Activated gamma-delta T cell treated with anti-CD3 and anti-CD28 coated beads, Interleukin-2, amount 50 U/mL, for 16 hours (primary cell): ENCODE measurements at places on chromosomes 3 and 15.
A peak's percentile ranks its signal among the peaks of the same experiment; 100 is the strongest.

DNA sequence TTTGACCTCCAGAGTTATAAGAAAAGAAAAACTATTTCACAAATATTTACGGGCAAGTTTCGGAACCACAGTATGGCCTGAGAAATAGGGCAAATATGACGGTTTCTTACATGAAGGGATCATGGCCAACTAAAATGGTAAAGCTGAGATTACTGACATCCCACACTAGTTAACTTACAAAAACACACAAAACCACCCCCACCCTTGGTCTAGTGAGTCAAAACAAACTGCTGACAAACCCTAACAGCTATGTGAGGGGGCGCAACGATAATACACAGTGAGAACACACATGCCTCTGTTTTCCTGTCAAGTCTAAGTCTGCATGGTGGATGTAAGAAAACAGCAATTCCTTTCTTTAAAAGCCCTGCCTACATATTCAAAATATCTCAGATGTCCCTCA is 32.3 kb downstream of the CBLB start:
- DNase-seq: no peak

DNA sequence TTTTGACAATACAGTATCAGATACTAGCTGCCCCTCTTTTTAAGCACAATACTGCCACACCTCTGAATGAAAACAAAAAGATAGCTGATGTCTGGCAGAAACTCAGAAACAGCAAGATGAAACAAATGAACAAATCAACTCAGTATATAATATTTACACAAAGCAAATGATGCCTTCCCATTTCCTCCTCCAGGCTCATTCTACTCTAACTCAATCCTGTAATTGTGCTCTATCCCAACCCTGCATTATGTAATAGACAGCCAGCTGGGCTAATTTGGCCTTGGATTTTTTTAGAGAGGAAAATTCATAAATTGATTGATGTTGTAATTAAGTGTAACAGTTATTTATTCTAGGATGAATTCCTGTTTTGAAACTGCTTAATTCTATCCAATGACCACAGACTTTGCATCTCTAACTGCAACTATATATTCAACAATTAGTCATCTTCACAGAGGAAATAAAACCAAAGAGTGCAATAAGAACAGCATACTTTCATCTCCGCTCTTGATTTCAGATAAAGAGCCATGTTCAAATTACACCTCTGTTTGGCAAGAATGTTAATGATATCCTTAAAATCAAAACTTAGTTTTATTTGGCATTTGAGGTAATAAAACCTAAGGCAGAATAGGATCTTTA is 6.1 kb downstream of the ATG3 start:
- no peak for DNase-seq

- DNase-seq: no peak
These were observed 595.4 kb downstream of the CADM2 start for GRCh38 chr3:85554153-85554552.

- no peak for DNase-seq
These were observed 80.2 kb downstream of the ARNT2 start for GRCh38 chr15:80484333-80484864.

DNA sequence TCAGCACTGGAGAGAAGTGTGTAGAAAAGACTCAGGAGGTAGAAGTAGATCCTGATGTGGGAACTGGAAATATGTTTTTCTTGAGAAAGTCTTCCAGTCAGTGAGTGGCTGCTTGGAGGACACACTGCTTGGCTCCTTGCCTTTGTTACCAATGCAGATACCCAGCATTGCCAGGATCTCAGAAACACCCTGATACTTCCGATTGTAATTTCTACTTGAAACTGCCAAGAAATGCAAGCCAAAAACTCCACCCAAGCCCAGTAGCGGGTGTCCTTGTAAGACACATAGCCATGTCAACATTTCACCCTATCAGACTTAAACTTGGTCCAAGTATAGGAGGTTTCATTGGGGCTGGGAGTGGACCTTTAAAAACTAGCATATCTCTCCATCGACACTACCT is 141.8 kb downstream of the ALDH1A2 start:
- no peak for DNase-seq

GRCh38 chr15:100714749-100715342 is 112.5 kb downstream of the ASB7 start:
- DNase-seq: no peak

- DNase-seq: no peak
These were observed 352.1 kb upstream of the CFAP20DC start for GRCh38 chr3:59401924-59402323.

DNA sequence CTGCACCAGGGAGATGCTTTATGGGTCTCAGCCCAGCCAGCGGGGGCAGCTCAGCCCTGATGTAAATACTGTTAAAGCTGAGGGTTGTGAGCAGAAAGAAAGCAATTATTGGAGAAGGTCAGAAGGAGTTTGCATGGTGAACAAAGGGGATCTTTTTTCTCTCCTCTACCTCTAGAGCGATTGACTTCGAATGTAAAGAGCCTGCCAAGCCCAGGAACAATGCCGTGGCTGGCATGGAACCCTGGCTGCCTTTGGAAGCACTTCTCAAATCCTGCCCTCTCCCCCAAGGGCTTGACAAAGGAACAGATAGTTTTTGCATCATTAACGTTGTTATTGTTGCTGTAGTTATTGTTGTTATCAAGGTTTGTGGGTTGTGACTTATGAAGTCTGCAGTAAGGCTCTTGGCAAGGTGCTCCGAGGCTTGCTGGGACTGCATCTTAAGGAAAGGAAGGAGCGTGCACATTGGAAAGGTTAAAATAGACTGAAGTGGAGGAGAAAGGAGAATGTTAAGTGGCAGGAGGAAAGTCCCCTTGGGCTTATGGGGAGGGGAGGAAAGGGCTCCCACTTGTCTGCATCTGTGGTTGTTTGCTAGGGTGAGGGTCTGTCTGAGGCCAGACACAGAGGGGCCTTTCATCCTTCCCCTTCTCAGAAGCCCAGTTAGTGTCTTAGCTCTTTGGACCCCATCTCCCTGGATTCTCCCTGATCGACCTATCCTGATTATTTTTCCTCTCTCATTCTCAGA is 16.7 kb downstream of the PDIA5 start:
- no peak for DNase-seq

- no peak for DNase-seq
These were observed 57.0 kb upstream of the GPR149 start for GRCh38 chr3:154486949-154487348.

DNA sequence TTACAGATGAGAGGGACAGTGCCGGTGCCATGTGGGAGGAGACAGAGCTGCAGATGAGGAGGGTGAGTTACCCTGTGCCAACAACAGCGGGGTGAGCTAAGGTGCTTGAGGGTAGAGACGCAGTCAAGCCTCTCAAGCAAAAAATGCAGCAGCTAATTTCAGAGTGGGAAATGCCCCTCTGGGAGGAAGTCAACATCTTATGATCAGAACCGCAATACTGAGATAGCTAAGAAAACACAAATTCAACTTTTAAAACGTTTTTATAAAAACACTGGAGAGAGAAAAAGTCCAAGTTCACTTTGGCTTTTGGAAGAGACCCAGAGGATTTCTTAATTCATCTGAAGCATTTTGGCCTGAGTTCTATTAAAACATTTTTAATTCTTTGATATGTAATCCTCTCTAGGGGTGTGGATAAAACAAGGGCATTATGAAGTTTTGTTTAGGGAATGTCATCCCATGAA is 319.2 kb downstream of the SLC9A9 start:
- peak; percentile 0 for DNase-seq

DNA sequence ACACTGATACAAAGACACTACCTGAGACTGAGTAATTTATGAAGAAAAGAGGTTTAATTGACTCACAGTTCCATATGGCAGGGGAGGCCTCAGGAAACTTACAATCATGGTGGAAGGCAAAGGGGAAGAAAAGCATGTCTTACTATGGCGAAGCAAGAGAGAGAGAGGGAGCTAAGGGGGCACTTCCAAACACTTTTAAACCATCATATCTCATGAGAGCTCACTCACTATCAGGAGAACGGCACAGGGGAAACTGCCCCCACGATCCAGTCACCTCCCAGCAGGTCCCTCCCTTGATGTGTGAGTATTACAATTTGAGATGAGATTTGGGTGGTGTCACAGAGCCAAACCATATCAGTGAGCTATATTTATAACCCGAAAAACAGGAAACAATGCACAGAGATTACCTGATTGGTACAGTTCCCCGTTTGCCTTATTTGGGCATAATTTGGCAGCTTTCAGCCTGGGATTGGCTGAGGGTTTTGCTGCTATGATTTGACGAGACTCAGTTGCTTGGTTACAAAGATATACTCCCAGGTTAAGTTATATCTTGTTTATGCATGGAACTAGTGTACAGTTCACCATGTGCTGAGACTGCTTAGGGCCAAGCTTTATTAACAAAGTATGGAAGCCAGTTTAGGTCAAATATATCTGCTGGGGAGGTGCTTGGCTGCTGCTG is 184.2 kb downstream of the NR2F2 start:
- DNase-seq: no peak

GRCh38 chr3:43693594-43693993 is 2.9 kb downstream of the ABHD5 start:
- DNase-seq: no peak

- no peak for DNase-seq
These were observed 223.0 kb downstream of the SLCO3A1 start for GRCh38 chr15:92076541-92076940.

GRCh38 chr15:48470096-48470495 is 138.9 kb downstream of the DUT start:
- no peak for DNase-seq

- DNase-seq: no peak
These were observed 56.9 kb downstream of the MEGF11 start for GRCh38 chr15:66196602-66197001.

- DNase-seq: no peak
These were observed 50.4 kb downstream of the IDH2 start for GRCh38 chr15:90051874-90052273.

- DNase-seq: no peak
These were observed 66.9 kb upstream of the TRA2B start for GRCh38 chr3:186004671-186005070.

DNA sequence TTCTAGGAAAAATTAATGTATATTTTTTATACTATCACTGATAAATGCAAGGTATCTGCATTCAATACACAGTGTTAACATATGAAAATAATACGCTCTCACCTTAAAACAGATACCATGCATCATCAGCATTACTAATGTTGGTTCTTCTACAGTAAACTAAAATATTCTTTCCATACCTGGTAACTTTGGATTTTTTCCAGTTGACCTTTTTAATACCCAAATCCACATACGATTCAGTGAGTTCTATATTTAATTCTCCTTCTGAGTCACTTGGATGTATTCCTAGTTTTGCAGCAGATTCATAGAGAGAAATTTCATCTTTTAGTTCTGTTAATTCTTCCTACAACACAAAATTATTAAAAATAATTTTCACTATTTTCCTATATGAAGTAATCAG is 29.9 kb downstream of the CEP152 start:
- DNase-seq: no peak

- no peak for DNase-seq
These were observed 127.6 kb upstream of the ACP3 start for GRCh38 chr3:132189601-132190000.

- no peak for DNase-seq
These were observed 190.7 kb upstream of the SGO1 start for GRCh38 chr3:20376665-20377217.

DNA sequence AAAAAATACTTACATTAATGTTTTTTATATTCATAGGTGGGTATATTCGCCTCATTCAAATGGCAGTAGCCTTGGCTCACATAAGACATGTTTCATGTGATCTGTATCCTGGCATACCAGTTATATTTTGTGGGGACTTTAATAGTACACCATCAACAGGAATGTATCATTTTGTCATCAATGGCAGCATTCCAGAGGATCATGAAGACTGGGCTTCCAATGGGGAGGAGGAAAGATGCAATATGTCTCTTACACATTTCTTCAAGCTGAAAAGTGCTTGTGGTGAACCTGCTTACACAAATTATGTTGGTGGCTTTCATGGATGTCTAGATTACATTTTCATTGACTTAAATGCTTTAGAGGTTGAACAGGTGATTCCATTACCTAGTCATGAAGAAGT is 3.5 kb downstream of the PDE12 start:
- no peak for DNase-seq

DNA sequence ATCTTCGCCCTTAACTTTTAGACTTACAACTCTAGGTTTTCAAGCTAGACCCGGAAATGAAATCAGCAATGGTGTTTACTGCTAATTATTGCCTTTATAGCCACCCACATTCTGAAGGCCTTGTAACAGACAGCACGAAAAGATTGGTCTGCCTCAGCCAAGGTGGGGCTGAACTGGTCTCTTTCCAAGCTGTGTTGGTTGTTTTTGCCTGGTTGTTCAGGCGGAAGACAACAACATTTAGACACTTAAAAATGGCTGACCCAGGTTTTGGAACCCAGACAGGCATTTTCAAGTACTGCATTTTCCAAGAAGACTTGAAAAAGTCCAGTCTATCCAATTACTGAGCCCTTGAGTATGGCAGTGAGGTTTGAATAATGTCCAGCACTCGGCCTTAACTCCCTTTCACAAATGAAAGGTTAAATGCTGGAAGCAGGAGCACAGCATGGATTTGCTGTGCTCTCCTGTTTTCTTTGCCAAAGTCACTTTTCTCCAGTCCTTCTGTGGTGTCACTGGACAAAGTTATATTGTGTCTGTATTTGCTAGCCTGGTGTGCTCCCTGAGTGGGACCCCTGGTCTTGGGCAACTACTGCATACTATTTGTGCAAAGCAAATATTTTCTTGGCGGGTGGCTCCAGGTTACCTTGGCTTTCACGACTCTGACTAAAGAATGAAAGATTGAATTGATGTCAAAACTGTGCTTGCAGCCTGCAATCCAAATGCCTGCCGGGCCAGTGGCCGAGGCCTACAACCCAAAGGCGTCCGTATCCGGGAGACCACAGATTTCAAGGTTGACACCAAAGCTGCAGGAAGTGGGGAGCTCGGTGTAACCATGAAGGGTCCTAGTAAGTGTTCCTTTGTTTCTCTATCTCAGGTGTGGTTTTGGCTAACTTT is 93.5 kb downstream of the FLNB start:
- no peak for DNase-seq

- no peak for DNase-seq
These were observed 5.2 kb upstream of the MPI start for GRCh38 chr15:74884428-74885223.

DNA sequence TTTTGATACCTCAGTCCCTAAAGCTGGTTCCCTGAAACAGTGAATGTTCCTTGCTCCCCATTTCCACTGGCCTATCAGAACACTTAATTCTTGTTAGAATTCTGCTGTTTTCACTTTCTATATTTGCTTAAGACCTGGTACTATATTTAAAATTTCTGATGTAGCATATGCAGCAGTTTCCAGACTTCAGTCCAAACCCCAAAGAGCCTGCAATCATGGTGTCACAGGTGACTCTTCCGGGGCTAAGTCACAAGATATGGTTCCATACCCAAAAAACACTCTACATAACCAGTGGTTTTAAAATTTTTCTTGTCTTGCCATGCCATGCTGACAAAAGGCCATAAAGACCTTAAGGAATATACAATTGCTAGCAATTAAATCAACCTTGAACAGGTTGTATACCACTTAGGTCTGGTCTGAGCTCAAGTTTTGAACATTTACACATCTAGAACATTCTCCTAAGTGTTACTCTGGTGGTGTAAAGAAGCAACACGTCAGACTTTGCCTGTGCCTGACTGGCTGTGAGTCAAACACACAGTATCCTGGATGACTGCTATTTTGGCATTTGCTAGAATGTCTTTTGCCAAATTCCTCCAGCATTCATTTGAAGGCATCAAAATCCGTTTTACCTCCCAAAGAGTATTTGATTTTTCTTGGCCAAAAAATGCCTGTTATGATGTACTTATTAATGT is 160.0 kb downstream of the FRMD5 start:
- no peak for DNase-seq
